NCI-H187 treated with DMSO at 0.1 percent for 48 hours (cell line): ENCODE measurements at places on chromosomes 4 and X.

GRCh38 chr4:80049813-80050534 is 23.1 kb downstream of the ANTXR2 start:
- DNase-seq = no peak

DNA sequence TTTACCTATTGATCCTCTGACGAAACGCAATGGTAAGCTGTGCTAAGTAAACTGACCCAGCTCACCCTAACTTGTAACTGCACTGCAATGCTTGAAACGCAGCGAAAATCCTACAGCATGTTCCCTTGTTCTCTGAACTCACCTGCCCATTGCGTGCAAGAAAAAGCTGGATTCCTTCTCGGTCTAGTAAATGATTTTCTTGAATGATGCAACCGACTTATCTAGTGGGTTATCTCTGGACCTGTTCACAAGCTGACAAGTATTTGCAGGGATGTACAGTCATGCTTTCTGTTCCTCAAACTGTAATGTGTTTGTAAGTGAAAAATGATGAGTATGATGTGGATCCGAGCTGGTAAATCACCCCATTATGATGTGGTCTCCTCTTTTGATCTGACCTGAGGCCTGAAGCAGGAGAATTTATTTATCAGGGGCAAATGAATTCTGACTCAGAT is 140.1 kb downstream of the BTC start:
- no peak for DNase-seq

DNA sequence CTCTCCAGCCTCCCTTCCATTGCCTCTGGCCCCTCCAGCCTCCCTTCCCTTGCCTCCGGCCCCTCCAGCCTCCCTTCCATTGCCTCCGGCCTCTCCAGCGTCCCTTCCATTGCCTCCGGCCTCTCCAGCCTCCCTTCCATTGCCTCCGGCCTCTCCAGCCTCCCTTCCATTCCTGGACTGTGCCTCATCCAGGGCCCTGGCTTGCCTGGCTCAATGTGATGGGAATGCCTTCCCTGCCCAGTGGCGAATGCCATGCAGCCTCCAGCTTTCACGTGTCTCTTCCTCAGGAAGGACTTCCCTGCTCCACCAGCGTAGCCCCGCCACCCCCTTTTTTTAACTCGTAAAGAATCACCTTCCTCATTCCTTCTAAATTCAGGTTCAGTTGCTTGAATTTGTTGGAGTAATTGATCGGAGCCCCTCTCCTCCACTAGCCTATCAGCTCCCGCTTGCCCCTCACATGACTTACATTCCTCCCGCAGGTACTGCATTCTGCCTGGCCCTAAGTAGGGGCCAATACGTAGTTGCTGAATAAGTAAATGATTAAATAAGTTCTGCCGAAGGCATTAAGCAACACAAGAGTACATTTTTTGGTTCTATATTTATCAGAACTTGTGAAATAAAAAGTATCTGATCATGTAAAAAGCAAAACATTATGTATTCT is 30.3 kb downstream of the SORBS2 start:
- DNase-seq = no peak

- DNase-seq = no peak
These were observed 339.0 kb upstream of the SPANXN4 start for GRCh38 chrX:142686653-142687283.
